NCI-H1417 (cell line): ENCODE measurements at places on chromosomes 3 and 15.

- no peak for DNase-seq
Observed at GRCh38 chr3:134336587-134336986, 37.7 kb downstream of the AMOTL2 start.

GRCh38 chr15:91950631-91951329, 97.3 kb downstream of the SLCO3A1 start:
- no peak for DNase-seq

DNA sequence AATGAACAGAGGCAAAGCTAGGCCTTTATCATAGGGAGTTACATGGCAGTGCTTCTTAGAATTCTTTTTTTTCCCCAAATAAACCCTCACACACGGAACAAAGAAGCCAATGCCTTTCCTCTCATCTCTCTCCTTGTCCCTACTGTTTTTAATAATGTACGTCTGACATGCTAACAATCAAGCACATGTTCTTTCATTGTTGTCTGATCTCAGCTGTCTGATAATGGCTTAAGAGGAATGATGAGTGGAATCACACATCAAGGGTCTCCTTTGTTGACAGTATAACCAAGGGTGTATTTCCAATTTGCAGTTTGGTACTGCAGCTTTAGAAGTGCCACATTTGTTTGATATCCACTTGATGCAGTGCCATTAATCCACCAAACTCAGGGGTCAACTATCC, 34.8 kb upstream of the EPHA3 start:
- no peak for DNase-seq

DNA sequence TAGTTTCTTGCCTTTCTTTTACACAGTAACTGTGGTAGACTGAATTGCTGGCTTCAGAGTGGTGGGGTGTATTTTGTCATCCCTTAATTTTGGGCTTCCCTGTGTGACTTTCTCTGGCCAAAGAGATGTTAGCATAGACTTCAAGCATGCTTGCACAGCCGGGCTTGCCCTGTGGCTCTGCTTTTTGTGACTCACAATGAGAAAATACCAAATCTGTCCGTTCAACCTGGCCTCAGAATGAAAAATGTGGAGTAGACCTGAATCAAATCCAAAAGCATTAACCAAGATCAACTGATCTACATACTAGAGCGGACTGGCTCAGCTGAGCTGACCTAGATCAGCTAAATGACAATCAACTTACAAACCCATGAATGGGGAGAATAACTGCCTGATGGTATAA, 51.4 kb downstream of the PLAAT1 start:
- no peak for DNase-seq

GRCh38 chr3:25692341-25692740, 27.6 kb upstream of the TOP2B start:
- no peak for DNase-seq

DNA sequence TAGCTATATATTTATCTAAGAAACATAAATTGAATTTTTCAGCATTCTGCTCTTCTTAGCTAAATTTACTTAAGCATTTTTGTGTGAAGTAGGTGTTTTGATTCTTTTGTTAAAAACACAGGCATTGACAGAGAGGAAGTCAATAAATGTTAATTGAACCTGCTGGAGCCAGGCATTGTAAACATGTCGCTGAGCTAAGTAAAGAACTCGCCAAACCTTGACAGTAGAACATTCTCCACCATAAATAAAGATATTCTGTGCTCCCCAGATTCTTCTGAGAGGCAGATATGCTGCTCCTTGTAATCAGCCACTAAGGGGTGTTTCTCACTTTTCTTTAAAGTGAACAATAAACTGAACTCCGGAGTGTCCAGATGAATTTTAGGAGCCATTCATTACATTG, 38.4 kb downstream of the SYNM start:
- no peak for DNase-seq

- DNase-seq = no peak
Observed at GRCh38 chr3:150273396-150273795, 134.7 kb upstream of the TSC22D2 start.

DNA sequence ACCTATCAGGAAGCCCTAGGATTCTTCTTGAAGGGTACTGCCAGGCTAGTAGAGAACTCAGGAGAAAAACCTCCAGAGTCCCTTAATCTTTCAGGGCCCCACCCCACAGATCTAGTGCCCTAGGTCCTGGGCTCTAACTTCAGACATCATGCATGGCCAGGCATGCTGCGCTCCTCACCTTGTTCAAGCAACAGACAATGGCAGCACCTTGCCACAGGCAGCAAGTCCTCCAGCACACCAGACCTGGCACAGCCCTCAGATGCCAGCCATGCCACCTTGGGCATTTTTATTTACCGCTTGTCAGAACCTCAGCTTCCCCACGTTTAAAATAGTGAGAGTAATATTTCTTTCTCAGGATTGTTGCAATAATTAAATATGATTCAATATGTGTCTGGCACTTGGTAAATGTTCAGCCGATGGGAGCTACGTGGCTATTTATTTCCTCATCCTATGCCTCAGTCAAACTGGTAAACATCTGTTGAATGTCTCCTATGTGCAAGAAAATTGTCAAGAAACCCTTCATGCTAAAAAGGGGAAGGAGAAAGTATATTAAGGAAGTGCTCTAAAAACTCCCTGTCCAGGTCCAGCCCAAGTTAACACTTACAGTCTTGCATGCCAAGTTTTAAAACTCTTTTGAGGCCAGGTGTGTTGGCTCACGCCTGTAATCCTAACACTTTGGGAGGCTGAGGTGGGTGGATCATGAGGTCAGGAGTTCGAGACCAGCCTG, 14.5 kb upstream of the CCR1 start:
- DNase-seq = no peak

GRCh38 chr3:17059989-17060550, 175.3 kb downstream of the PLCL2 start:
- no peak for DNase-seq

DNA sequence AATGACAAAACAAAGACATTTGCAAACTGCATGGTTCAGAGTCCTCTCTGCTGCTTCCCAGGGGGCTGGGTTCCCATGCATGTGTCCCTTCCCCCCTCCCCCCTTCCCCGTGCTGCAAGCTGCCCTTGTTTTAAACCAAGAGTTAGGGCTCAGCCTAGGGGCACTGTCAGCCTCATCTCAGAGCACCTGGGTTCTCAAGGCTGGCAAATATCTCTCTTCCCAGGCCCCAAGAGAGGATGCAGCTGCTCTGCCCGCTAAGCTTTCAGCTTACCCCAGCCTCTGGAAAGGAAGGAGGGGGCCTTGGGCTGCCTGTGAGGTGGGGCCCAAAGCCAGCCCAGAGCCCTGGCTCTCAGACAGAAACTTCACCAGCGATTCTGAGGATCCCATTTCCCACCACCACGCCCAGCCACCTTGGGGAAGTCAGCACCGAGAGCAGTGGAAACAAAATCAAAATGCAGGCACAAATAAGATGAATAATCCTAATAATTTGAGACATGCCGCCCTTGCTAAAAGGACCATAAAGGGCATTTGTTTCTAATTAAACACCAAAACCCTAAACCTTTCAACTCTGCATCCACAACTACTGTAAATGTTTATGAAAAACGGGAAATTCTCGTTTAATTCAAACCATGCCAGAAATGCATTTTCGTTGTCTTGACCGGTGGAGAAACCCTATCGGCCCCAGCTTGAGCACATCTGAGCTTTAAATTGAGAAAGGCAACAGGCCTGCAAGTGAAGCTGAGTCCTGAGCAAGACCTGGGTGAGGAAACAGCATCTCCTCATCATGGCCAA, 67.7 kb upstream of the WNT5A start:
- no peak for DNase-seq

DNA sequence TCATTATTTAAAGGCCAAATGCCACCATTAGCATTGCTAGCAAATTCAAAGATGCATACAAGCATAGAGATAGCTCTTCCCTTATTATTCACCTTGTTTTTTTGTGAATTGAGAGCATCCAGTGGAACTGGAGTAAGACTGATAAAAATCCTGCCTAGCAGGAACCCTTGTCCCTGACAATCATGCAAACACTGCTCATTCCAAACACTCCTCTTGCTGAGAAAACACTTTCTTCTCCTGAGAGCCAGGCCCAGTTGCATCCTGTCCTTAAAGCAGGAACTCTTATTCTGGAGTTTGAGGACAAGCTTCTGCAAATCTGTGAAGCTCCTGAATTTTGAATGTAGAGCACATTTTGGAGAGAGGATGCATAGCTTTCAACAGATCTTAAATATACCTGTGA, 49.3 kb upstream of the KCNMB2 start:
- DNase-seq = no peak

- DNase-seq = no peak
Observed at GRCh38 chr3:42803414-42804105, 730 bp downstream of the HIGD1A start.

- DNase-seq = no peak
Observed at GRCh38 chr3:156628836-156629618, 45.4 kb upstream of the TIPARP start.

DNA sequence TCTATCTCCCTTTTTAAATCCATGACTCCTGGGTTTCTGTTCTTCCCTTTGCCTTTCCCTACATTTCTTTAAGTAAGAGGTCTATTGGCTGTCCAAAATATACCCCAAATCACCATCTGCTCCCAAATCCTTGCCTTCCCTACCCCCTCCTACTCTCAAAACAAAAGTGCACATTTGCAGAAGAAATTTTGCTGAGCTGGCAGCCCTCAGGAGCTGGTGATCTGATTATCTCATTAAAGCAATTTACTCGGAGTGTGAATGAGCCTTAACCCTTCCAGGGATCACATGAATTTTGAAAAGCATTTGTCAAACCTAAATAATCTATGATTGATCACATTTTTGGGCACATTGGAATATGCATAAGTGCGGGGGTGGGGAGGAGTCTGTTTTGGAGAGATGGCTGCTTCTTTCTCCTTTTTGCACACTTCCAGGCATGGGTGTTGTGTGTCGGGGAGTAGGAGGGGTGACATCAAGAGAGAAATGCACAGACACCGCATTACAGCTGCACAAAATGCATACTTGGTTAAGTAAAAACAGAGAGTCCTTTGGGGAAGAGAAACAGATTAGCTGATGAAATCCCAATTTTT, 892.6 kb downstream of the TUSC7 start:
- DNase-seq = no peak

DNA sequence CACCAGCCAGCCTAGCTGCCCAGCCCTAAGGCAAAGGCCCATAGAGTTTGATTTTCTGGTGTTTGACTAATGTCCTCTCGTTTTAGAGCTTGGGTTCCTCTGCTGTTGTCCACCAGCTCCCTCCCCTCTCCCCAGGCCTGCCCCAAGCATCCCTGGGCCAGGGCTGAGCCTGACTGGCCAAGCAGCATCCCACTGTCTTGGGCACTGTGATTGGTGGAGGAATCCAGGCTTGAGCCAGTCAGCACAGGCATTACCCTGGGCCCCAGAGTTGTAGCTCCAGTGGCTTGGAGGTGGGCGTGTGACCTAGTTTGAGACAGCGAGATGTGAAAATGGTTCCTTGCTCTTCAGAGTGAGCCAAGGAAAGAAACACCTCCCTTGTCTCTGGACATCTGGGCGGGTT, 155.3 kb upstream of the MEF2A start:
- no peak for DNase-seq

DNA sequence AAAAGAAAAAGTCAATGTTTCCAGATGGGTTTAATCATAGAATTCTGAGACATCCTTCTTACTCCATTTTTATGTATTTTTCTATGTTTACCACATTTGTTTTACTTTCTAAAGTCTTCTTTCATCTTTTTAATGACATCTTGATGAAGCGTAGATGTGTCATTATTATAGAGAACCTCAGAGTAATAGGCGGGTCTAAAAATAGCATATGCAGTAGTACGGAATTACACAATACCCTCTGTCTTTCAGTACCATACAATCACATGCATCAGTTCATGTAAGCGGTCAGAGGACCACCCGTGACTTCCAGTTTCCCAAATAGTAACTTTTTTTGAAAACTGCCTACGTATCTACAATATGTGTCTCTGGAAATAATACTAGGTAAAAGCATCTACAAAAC, 224.0 kb downstream of the PLOD2 start:
- DNase-seq = no peak

DNA sequence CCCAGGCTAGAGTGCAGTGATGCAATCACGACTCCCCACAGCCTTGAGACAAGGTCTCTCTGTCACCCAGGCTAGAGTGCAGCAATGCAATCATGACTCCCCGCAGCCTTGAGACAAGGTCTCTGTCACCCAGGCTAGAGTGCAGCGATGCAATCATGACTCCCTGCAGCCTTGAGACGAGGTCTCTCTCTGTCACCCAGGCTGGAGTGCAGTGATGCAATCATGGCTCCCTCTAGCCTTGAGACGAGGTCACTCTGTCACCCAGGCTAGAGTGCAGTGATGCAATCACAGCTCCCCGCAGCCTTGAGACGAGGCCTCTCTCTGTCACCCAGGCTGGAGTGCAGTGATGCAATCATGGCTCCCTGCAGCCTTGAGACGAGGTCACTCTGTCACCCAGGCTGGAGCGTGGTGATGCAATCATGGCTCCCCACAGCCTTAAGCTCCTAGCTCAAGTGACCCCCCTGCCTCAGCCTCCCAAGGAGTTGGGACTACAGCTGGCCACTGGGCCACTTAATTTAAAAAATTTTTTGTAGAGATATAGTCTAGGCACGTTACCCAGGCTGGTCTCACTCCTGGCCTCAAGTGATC, 26.1 kb downstream of the TFRC start:
- no peak for DNase-seq

- DNase-seq = no peak
Observed at GRCh38 chr3:117052395-117052794, 342.8 kb downstream of the TUSC7 start.

DNA sequence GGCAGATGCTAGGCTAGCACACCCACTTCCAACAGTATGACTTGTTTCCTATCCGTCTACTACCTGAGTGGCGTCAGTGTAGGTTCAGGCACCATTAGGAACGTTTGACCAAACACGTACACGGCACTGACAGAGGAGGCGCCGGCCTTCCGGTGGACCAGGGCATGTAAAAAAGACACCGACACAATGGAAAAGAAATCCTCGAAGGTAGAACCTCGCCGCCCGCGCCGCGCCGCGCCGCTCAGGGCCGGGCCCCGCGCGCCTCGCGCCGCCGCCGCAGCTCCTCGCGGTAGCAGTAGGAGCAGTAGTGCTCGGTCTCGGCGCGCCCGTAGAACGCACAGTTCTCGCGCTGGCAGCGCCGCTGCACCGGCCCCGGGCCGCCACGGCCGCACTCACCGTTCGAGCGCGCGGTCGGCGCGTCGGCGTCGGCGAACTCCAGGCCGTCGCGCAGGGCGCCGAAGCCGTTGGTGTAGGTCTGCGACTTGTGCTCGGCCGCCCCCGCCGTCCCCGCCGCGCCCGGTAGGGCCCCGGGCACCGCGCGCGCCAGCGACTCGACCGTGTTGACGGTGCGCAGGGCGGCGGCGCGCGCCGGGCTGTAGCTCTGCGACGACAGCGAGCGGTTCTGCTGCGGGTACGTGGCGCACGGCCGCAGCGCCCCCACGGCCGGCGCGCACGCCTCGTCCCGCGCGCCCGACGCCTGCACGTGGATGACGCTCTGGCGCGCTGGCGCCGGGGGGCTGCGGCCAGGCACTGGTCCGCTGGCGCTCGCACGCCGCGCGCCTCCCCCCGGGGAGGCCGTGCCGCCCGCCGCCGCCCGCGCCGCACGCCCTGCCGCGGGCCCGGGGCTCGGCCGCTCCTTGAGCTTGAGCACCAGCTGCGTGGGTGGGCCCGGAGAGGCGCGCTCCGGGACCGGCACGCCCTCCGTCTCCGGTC, 156.7 kb downstream of the KLF13 start:
- no peak for DNase-seq
